ENCODE measurements at places on chromosomes 1 and 21.

GRCh38 chr1:196071447-196071846 lies 536.8 kb downstream of the KCNT2 start:
- no peak for DNase-seq
- H3K4me1 ChIP-seq, result no peaks in the 10 kb centered on the region
- H3K27ac ChIP-seq, result no peak overlapping the region
- no peak overlapping the region for H3K4me3 ChIP-seq
- H3K36me3 ChIP-seq, result no peaks in the 10 kb centered on the region

- no peak for DNase-seq
- H3K27me3 ChIP-seq, result no peaks in the 10 kb centered on the region
- no peak overlapping the region for H3K4me3 ChIP-seq
- no peak overlapping the region for H3K27ac ChIP-seq
- no peaks in the 10 kb centered on the region for H3K36me3 ChIP-seq
Observed at GRCh38 chr21:44253832-44254710, 7.6 kb downstream of the DNMT3L start.

- H3K36me3 ChIP-seq, result no peaks in the 10 kb centered on the region
- H3K27me3 ChIP-seq, result no peaks in the 10 kb centered on the region
- no peak overlapping the region for H3K27ac ChIP-seq
- H3K4me3 ChIP-seq, result no peak overlapping the region
- DNase-seq, result no peak
Observed at GRCh38 chr21:45764792-45765191, 121.3 kb downstream of the PCBP3 start.

DNA sequence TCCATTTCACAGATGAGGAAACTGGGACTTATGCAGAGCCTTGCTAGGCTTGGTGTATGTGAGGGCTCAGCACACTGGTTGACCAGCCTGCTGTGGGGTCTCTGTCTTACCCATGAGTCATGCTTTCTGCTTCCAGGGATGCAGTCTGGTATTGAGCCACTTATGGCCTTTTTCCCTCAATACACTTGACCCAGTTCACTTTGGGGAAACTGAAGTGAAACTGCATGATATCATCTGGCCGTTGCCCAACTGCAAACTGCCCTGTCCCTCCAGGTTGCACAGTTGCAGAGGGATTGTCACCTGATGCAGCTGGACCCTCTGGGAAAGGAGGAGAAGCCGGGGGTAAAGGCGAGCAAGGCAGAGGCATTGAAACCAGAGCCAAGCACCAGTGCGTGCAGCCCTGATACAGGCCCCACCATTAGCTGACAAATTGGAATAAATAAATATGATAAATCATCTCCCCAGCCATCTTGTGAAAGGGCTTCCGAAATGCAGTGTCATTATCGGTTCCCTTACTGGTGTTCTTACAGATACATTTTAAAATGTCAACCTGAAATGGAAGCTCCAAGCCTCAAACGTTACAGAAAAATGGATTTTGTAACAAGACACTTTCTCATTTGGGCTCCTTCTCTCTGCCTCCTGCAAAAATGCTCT lies 39.3 kb upstream of the DUSP10 start:
- H3K27ac ChIP-seq, result no peak overlapping the region
- no peaks in the 10 kb centered on the region for H3K27me3 ChIP-seq
- no peak for DNase-seq
- no peaks in the 10 kb centered on the region for H3K36me3 ChIP-seq
- H3K4me3 ChIP-seq, result no peak overlapping the region

DNA sequence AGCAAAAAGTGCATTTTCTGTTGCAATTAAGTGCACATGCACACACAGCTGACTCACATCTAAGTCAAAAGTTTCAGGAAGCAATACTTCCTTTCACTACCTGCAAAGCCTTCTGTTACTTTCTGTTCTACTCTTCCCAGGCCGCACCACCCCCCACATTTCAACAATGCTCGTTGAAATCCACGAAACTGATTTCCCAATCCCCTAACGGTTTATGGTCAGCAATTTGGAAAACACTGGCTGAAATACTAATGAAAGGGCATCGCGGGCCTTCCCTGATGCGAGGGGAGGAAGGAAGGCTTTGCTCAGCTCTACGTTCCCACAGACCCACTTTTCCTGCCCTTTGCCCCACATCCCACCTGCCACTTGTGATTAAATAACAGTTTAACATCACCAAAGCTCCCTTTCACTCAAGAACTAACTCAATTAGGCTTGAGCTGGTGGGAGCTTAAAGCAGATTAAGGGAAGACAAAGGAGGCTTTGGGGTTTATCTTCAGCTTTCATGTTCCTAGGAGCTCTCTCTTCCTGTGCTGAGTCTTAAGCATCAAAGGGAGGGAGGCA lies 243.2 kb upstream of the RAB4A start:
- peaks cover 46% of the 10 kb centered on the region for H3K4me1 ChIP-seq
- peak; percentile 71 for DNase-seq
- H3K27me3 ChIP-seq, result peaks cover 9% of the 10 kb centered on the region
- peak overlapping the region; percentile 33 for H3K4me3 ChIP-seq

GRCh38 chr1:110824192-110824591 lies 48.8 kb upstream of the CD53 start:
- no peak overlapping the region for H3K4me3 ChIP-seq
- H3K4me1 ChIP-seq, result no peaks in the 10 kb centered on the region
- H3K36me3 ChIP-seq, result no peaks in the 10 kb centered on the region
- H3K27me3 ChIP-seq, result no peaks in the 10 kb centered on the region
- DNase-seq, result no peak
- no peak overlapping the region for H3K27ac ChIP-seq

DNA sequence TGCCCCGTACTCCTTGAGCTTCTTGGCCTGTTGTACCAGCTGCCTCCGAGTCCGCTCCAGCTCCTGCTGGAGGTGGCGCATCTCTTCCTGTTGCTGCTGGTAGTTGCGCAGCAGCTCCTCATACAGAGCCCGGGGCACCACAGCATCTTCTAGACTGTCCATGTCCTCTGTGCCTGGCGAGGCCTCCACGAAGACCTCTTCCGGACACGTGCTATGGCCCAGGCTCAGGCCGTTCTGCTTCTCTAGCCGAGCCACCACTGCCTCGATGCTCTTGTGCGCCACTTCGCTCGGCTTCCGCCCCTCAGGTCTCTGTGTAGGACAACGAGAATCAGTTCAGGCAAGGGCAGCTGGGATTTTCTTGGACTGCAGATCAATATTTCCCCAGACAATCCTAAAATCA lies 17.7 kb downstream of the BEND5 start:
- peaks cover 16% of the 10 kb centered on the region for H3K4me1 ChIP-seq
- H3K27ac ChIP-seq, result no peak overlapping the region
- H3K27me3 ChIP-seq, result no peaks in the 10 kb centered on the region
- H3K36me3 ChIP-seq, result peaks cover 8% of the 10 kb centered on the region
- DNase-seq, result no peak

DNA sequence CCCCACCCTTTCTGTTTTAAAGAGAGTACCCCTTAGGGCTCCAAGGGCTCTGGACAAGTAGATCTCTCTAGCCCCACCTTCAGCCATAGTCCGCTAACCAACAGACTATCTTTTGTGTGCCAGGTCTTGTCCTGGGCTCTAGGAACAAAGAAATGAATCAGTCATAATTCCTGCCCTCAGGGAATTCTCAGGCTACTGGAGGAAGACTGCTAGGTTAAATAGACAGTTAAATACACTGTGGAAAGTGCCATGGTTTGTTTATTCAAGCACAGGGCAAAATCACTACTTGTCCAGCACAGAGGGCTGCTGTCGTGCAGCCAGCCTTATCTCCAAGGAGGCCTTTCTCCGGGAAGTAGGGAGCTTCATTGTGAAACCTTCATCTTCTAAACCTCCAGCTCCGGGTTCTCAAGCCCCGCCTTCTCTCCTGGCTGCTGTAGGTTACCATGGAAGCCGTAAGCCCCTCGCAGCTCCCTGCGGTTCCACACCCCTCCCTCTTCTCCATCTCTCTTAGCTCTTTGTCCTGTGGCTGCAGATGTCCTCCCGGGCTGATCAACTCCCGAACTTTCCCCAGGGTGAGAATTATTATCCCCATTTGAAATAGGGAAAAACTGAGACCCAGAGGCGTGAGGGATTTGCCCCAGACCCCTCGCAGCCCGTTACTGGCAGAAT lies 29.8 kb downstream of the SHISAL2A start:
- H3K4me3 ChIP-seq, result peak overlapping the region; percentile 37
- peak; percentile 88 for DNase-seq
- no peaks in the 10 kb centered on the region for H3K27me3 ChIP-seq
- H3K4me1 ChIP-seq, result peaks cover 25% of the 10 kb centered on the region
- peak overlapping the region; percentile 53 for H3K27ac ChIP-seq

GRCh38 chr1:174534789-174535188 lies 87.0 kb downstream of the GPR52 start:
- H3K27ac ChIP-seq, result no peak overlapping the region
- no peak overlapping the region for H3K4me3 ChIP-seq
- H3K27me3 ChIP-seq, result no peaks in the 10 kb centered on the region

GRCh38 chr1:21247892-21248715 lies 42.2 kb downstream of the ECE1 start:
- H3K4me1 ChIP-seq, result no peaks in the 10 kb centered on the region
- DNase-seq, result no peak
- H3K27me3 ChIP-seq, result no peaks in the 10 kb centered on the region
- H3K27ac ChIP-seq, result no peak overlapping the region

DNA sequence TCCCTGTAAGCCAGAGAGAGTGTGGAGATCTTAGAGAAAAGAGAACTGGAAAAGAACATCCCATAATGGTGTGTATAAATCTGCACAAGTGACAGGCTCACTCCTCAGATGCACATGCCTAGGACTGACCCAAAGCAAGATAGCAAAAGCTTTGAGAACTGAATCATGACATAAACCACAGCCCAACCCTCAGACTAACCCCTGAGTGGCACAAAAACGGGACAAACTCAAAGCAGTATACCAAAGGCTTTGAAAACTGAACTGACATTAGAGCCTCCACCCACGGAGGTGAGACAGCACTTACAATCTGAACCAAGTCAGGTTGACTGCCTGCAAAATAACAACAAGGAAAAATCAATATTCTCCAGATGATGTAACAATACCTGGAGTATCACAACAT lies 70.8 kb downstream of the TIAM1 start:
- peaks cover 28% of the 10 kb centered on the region for H3K4me1 ChIP-seq
- no peak overlapping the region for H3K4me3 ChIP-seq
- H3K36me3 ChIP-seq, result no peaks in the 10 kb centered on the region
- no peaks in the 10 kb centered on the region for H3K27me3 ChIP-seq
- no peak overlapping the region for H3K27ac ChIP-seq

DNA sequence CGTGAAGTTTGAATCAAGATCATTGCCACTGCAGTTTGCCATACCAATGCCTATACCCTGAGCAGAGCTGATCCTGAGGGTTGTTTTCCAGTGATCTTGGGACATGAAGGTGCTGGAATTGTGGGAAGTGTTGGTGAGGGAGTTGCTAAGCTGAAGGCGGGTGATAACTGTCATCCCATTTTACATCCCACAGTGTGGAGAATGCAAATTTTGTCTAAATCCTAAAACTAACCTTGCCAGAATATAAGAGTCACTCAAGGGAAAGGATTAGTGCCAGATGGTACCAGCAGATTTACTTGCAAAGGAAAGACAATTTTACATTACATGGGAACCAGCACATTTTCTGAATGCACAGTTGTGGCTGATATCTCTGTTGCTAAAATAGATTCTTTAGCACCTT lies 78.6 kb downstream of the FMN2 start:
- no peak overlapping the region for H3K4me3 ChIP-seq
- H3K4me1 ChIP-seq, result no peaks in the 10 kb centered on the region
- H3K27ac ChIP-seq, result no peak overlapping the region
- no peak for DNase-seq

DNA sequence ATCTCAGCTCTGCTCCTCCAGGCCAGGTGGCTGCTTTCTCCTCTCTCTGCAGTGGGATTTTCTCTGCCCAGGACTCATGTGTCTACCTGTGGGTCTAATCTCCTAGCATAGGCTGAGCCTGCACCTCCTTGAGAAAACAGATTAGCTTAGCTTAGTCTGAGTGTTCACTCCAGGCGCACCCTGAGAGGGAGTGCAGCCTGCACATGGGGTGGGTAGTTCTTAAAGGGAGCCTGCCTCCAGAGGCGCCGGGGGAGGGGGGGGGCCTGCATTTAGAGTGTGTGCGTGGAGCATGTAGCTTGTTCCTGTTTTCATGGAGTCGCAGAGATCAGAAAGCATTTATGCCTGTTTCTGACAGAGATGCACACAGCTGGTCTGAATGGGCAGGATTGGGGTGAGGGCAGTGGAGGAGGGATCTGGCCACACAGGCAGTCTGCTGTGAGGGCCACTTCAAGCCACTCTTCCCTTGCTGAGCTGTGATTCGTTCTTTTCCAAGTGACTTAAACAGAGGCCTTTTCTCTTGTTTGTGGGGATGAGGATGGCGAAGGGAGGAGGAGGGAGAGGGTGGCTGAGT lies 45.2 kb downstream of the GALNT2 start:
- H3K36me3 ChIP-seq, result no peaks in the 10 kb centered on the region
- peak; percentile 48 for DNase-seq
- H3K27ac ChIP-seq, result peak overlapping the region; percentile 74
- no peaks in the 10 kb centered on the region for H3K27me3 ChIP-seq
- peaks cover 41% of the 10 kb centered on the region for H3K4me1 ChIP-seq
- H3K4me3 ChIP-seq, result no peak overlapping the region

DNA sequence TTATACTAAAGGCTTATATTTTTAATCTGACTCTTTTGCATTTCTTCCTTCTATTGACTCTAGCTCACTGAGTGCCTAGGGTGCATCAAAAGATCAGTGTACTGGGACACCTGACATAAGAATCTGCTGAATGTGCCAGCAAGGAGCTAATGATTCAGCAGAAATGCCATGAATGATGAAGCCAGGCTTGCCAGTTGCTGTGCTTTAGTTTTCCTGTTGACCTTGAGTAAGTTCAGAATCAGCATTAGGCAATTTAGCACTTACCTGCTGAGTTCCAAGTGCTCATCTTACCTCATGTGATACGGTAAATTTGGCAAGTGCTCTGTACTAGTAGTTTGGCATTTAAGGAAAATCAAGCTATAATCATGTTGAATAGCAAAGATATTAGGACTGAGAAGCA lies 523.2 kb upstream of the B3GALT2 start:
- no peaks in the 10 kb centered on the region for H3K27me3 ChIP-seq
- H3K36me3 ChIP-seq, result no peaks in the 10 kb centered on the region
- H3K4me3 ChIP-seq, result no peak overlapping the region

- H3K36me3 ChIP-seq, result no peaks in the 10 kb centered on the region
- H3K27me3 ChIP-seq, result no peaks in the 10 kb centered on the region
- DNase-seq, result peak; percentile 28
- H3K4me1 ChIP-seq, result peaks cover 15% of the 10 kb centered on the region
Observed at GRCh38 chr21:30014886-30015285, 75.1 kb upstream of the GRIK1 start.

DNA sequence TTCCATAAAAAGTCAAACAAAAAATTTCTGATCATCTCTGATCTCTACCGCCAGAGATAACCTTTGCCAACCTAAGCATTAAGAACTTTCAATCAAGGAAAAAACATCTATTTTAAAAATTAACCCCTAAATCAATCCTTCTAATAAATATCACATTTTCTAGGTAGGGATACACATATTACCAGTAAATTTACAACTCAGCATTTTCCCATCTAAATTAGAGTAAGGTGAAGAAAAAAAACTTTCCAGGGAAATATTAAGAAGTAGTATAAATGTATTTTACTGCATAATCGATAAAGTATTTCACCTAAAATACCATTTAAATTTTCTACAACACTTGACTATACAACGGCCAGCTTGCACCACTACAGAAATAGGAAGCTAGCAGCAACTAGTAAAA lies 1.5 kb downstream of the STX6 start:
- DNase-seq, result no peak
- H3K4me1 ChIP-seq, result peaks cover 19% of the 10 kb centered on the region
- H3K4me3 ChIP-seq, result peak overlapping the region; percentile 99
- H3K27ac ChIP-seq, result no peak overlapping the region

All from GM23338 (cell line).